ENCODE measurements at places on chromosomes 7 and 10.

DNA sequence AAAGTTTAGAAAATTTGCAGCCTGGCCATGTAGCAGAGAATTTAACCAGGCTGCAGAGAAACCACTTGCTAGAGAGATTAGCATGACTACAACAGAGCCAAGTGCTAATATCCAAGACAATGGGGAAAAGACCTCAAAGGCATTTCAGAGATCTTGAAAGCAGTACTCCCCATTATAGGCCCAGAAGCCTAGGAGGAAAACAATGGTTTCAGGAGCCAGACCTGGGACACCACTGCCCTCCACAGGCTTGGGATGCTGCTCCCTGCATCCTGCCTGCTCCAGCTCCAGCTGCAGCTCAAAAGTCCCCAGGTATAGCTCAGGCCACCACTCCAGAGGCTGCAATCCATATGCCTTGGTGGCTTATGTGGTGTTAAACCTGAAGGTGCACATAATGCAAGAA lies 101.5 kb upstream of the TMEM72 start:
- DNase-seq: no peak

- no peak for DNase-seq
These were observed 439.6 kb downstream of the GLRX3 start for GRCh38 chr10:130575756-130576285.

DNA sequence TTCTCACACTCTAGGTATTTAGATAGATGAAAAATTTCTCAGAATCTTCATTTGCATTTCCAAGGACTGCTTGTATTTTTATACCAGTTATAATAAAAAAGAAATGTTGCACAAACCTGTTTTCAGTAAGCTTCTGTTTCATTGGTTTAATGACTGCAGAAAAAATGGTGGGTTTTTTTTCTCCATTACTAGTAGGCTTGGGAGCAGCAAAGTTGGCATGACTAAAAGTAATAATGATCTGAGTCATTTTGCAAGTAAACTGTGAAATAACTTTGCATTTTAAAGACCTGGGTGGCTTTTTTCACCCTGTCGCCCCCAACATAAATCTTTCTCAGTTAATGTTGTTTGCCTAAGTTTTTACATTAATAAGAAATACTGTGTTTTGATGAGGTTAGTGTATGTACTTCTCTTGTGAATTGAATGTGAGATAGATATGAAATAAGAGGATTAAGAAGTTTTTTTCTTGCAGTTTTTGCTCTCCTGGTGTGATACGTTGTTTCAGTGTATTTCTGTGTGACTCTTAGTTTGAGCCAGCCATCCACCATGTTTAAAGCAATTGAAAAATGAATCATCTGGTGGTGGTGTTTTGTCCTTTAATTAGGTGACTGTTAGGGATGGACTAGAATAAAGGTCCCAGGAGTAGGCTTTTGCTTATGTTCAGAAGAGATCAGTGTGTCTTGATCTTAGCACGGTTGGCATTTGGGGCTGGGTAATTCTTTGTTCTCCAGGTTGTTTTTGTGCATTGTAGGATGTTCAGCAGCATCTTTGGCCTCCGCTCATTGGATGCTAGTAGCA lies 1.8 kb downstream of the GNAI1 start:
- no peak for DNase-seq

DNA sequence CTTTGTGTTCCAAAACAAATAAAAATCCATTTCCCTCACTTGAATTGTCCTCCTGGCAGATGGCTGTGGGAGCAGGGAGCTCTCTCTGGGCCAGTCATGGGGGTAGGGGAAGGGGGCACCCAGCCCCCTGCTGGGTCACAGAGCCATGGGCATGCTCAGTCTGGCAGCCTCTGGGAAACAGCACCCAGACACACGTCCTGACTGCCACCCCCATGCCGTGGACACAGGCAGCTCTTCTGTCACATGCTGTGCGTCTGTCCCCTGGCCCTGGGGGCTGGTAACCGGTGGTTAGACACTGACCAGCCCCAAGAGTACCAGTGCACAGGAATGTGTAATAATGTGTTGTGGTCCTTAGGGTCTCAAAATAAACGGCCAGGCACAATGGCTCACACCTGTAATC lies 47.0 kb downstream of the RASGEF1A start:
- DNase-seq: no peak

GRCh38 chr7:107701191-107701590 lies 40.6 kb downstream of the SLC26A4 start:
- no peak for DNase-seq

GRCh38 chr10:125722811-125723210 lies 3.3 kb downstream of the EDRF1 start:
- DNase-seq: no peak

- DNase-seq: no peak
These were observed 97.0 kb upstream of the DDC start for GRCh38 chr7:50662041-50662694.

DNA sequence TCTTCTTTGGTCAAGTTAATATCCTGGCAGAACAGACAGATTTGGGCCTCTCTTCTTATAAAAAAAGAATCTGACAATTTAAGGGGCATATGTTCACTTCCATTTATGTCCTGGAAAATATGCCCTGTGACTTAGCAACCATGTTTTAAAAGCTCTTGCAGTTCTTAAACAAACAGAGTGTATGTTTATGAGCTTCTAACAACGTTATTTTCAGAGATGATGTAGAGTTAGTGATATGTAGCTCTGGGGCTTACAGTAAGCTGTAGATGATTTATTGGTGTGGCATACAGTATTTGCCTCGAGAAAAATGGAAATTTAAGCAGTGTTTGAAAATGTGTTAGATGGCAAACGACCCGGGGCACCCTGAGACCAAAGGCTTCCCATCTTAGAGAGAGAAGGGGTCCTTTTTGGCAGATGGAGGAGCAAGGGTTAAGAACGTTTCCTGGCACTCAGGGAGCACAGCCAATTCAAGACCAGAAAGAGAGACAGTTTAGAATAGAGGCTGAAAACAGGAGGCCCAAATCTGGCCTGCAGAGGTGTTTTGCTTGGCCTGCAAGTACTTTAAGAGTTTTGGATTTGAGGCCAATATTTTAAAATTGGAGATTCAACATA lies 397.5 kb downstream of the KCNMA1 start:
- DNase-seq: no peak

All from hippocampal formation (tissue), 2 donors.